Type B pancreatic cell (in vitro differentiated cells): ENCODE measurements at places on chromosomes 2 and 18.

DNA sequence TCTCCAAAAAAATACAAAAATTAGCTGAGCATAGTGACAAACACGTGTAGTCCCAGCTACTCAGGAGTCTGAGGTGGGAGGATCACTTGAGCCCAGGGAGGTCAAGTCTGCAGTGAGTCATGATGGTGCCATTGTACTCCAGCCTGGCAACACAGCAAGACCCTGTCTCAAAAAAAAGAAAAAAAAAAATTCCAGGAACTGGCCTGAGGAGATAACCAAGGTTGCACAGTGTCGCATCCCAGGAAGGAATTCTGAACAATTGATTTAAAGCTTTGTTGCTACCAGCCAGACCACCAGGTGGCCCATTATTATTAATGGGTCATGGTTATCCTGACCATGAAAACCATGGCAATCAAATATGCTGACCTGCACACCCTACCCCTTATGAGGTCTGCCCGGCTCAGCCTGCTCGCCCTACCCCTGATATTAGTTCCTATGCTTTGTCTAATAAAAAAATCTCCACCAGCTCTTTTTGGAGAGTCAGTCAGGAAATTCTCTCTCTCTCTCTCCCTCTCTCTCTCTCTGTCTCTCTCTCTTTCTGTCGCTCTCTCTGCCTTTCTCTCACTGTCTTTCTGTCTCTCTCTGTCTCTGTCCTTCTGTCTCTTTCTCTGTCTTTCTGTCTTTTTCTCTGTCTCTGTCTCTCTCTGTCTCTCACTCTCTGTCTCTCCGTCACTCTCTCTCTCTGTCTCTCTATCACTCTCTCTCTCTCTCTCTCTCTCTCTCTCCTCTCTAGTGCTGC, 73.7 kb downstream of the NCAPH start:
- no peak for DNase-seq

GRCh38 chr2:20186855-20187187, 38.1 kb downstream of the SDC1 start:
- DNase-seq: no peak

DNA sequence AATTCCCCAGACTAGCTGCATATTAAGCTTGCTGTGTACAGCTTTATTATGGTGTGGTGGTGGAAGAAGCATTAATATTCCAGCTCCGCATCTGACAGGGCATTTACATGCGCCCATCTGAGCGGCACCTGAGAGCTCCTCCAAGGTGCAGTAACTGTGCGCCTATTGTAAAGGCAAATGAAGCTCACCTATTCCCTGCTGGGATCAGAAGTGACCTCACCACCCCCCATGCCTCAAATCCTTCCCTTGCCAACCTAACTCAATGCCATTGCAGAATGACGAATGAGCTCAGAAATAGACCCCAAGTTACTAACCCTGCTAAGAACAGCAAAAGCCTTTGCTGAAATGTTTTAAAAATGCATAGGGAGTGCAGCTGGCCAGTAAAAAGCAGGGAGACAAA, 14.3 kb downstream of the BCL11A start:
- DNase-seq: no peak

DNA sequence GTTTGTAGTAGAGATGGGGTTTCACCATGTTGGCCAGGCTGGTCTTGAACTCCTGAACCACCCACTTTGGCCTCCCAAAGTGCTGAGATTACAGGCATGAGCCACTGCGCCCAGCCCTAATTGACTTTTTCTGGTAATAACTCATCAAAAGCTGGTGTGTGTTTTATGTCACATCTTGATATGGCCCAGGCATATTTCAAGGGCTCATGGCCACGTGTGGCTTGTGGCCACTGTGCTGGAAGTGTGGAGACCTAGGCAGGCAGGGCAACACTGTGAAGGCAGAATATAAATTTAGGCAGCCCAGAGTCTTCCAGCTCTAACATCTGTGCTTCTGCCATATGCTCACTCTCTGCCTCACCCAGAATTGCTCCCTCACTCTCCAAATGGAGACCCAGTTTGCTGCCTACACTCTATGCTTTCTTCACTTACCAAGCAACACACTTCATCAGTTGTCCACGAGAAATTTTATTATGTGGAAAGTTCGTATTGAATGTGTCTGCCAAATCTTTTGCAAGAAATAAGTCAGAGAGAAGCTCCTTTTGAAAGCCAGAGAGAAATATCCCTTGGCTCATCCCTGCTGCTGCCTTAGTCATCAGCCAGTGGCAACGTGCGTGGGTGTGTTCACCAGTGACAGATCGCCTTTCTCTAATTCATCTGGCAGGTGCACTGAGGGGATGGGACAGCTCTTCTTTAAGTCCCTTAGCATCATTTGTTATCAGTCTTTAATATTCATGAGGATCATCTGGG, 129.4 kb upstream of the CXCR4 start:
- DNase-seq: no peak

DNA sequence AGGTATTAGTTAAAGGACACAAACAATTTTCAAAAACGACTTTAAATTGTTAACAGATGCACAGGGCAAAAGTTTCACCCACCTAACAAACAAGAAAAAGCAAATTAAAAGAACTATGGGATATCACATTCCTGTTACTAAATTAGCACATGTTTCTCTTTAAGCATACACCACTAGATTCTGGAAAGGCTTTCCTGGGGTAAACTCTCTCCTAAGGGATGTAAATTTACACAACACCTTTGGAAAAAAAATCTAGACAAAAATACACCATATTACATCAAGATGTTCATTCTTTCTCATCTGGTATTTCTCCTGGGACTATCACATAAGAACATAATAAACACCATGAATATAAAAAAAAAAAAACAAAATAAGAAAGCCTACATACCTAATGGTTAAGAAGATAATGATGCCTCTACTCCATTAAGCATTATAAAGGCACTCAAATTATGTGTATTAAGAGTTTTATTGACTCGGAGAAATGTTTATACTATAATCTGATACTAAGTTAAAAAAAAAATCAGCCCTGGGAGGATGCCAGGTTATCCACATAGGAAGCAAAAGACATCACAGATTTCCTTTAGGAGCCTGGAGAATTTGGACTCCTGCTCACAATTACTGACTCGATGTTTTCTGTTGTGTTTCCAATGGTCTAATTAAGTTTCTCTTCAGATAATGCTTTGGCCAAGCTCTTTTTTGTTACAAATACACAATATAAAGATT, 82.8 kb upstream of the AFF3 start:
- DNase-seq: no peak

- DNase-seq: no peak
These were observed 2.7 kb upstream of the EFEMP1 start for GRCh38 chr2:55926246-55926645.

GRCh38 chr18:44786257-44786656, 105.6 kb downstream of the SETBP1 start:
- no peak for DNase-seq

DNA sequence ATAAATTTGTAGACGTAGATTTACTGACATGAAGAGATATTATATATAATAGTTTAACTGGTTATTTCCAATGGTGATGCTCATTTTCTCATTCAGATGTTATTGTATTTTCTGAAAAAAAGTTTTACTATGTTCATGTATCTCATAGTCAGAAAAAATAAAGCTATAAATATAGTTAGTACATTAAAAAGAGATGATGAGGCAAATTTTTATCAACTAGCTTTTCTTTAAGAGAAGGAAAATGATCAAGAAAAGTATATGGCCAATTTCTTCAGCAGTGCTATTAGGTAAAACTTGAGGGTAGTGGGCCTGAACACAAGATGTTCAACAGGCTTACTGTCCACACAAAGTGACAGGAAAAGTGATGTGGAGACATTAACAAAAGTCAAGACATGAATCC, 11.7 kb downstream of the TTC21B start:
- DNase-seq: no peak

DNA sequence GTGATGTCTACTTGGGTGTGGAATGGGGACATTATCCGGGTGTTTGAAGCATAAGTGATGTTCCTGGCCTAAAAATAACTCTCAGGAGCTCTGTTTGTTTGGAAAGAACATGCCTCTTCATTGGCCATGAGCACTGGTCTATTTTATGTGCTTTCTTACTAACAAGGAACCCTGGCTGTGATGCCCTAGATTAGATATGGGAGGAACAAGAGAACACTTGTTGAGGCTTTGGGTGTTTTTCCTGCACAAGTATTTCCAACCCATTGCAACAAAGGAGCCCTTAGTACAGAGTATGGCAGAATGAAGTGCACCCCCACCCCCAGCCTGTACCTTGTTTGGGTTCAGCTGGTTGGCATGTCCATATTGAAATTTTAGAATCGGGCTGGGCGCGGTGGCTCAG, 95.9 kb downstream of the SLC4A3 start:
- DNase-seq: no peak

DNA sequence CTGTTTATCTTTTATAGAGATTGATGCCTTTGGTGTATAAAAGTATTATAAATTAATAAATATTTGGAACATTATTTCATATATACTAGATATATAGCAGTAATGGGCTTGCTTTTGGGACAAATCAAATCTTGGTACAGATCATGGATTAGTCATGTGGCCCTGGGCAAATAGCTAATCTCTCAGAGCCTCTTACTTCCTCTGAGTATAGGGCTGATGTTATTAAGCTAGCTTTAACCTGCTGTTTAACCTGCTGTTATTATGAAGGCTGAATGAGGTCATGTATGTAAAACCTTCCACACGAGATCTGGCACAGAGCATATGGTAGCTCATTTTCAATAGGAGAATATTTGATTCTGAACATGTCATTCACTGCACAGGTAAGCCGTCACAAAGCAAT, 5.7 kb downstream of the ITGB6 start:
- DNase-seq: no peak

- DNase-seq: no peak
These were observed 20.8 kb upstream of the FIGN start for GRCh38 chr2:163756588-163756987.

- DNase-seq: no peak
These were observed 1.2 kb downstream of the TFPI start for GRCh38 chr2:187552828-187553681.

DNA sequence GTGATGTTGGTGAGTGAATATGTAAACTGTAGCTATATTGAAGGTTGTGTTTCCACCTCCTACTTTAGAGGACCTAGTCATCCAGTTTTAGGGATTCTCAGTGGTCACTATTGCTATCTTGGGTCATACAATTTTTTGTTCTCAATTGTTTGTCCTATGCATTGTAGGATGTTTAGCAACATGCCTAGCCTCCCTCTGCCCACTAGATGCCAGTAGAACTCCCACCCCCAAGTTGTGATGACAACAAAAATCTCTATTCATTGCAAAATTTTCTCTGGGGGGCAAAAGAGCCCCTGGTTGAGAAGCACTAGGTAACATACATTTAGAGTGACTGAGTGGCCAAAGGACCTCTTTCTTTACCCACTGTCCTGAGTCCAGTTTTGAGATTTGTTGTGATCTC, 87.3 kb downstream of the LRRTM4 start:
- no peak for DNase-seq

DNA sequence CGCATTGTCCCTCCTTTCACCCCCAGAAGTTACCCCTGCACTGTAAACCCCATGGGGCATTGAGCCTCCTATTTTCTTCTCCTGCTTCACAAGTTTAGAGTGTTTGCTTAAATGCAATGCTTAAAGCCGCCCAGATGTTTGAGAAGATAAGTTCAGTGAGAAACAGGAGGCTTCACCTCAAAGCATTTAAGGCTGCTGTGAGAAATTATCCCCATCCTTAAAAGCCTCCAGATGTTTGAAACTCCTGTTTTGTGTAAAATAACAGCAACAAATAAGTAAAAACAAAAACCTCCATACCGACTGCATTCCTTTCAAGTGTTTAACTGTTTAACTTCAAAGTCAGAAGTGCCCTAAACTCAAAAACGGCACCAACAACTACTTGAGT, 81.8 kb downstream of the RTP5 start:
- DNase-seq: no peak

DNA sequence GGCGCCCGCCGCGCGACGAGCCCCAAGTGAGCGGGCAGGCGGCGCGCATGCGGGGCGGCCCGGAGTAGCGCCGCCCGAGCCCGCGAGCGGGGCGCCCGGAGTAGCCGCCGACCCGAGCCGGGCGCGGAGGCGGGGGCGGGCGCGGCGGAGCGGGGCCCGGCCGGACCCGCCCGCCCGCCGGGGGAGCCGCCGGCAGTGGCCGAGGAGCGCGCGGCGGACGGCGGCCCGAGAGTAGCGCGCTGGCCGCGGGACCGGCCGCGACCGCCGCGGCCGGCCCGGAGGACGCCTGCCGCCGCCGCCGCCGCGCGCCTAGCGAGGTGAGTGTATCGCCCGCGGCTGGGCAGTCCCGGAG, at the start of gene GALNT1:
Gene GALNT1 (plus strand): TSS at position 195 of the 352 bp plus-strand sequence. CDS start 72,923 bp downstream, outside the sequence.
- no peak for DNase-seq

DNA sequence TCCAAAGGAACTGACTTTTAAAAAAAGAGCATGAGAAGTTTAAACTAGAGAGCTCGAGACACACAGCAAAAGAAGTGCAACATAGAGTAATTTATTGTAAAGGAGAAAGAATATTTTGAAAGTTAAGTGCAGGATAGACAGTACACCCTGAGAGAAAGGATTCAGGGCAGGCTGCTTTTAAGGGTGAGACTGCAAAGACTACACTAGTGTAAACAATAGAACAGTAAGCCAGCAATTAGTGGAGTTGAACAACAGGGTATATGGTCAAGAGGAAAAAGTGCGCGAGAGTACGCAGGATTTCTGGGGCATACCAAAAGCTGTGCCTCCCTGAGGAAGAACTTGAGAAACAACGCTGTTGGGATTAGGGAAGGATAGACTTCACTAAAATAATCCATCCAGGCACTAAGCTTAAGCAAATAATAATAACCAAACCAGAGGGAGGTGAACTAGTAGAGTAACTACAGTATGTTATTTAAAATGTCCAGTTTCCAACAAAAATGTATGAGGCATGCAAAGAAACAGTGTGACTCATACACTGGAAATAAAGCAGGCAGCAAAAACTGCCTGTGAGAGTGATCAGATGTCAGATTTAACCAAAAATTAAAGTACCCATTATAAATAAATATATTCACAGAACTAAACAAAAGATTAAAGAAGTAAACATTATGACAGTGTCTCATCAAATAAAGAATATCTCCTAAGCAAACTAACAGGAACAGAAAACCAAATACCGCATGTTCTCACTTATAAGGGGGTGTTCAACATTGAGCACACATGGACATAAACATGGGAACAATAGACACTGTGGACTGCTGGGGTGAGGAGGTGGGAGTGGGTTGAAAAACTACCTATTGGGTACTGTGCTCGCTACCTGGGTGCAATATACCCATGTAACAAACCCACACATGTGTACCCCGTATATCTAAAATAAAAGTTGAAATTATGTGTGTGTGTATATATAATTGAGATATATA, 40.5 kb upstream of the EMILIN2 start:
- no peak for DNase-seq

DNA sequence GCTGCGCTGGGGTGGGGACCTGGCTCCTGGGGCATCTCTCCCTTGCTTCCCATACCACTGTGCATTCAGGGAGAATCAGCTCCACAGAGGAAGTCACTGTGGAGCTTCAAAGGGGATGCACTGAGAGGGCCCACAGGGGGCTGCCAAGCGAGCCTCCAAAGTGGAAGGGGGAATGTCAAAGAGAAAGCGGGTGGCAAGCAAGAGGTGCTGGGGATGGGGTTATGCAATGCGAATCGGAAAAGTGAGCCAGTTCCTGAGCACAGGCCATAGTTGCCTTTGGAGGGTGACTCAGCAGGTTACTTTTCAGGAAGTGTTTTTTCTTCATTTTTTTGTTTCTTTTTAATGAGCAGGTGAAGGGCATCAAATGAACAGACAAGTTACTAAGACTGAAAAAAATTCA, 17.6 kb downstream of the PMAIP1 start:
- DNase-seq: no peak

GRCh38 chr2:231626449-231626848, 33.8 kb downstream of the TEX44 start:
- DNase-seq: no peak

GRCh38 chr2:190927301-190927700, 46.7 kb downstream of the GLS start:
- DNase-seq: no peak

GRCh38 chr18:73479477-73479876, 611.7 kb upstream of the NETO1 start:
- DNase-seq: no peak
